ENCODE measurements at places on chromosomes 4 and X. TPM values are rescaled to one million over a fixed set of nuclear protein-coding genes. Genes with fewer than 3 reads are reported as not detected.
A peak's percentile ranks its signal among the peaks of the same experiment; 100 is the strongest.

DNA sequence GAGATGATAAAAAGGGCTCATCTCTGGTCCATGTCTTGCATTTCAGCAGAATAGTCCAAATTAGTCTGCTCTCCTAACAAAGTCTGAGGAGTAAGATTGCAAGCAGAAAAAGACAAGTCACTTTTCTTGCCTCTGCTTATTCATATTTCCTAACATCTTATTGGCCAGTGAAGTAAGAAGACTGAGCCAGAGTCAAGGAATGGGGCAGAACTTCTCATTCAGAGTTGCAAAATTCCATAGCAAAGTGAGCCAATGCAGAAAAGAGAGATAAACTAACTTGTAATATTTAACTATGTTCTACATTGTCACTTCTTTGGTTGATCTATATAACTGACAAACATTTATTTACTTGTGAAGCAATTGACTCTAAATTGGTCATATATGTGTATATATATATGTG is 2304.0 kb downstream of the ARAP2 start:
- no peaks in the 10 kb centered on the region for H3K27me3 ChIP-seq
- no peaks in the 10 kb centered on the region for H3K36me3 ChIP-seq
- H3K27ac ChIP-seq, result no peak overlapping the region
- no peaks in the 10 kb centered on the region for H3K4me1 ChIP-seq

- H3K4me1 ChIP-seq, result no peaks in the 10 kb centered on the region
- no peaks in the 10 kb centered on the region for H3K36me3 ChIP-seq
- no peak overlapping the region for H3K4me3 ChIP-seq
- no peaks in the 10 kb centered on the region for H3K27me3 ChIP-seq
- no peak overlapping the region for H3K27ac ChIP-seq
Measured at GRCh38 chr4:158356301-158356700, 146.0 kb downstream of the TMEM144 start.

- H3K4me3 ChIP-seq, result no peak overlapping the region
- DNase-seq, result no peak
- peaks cover 32% of the 10 kb centered on the region for H3K36me3 ChIP-seq
- H3K4me1 ChIP-seq, result peaks cover 86% of the 10 kb centered on the region
- H3K27me3 ChIP-seq, result no peaks in the 10 kb centered on the region
- peak overlapping the region; percentile 82 for H3K27ac ChIP-seq
Measured at GRCh38 chr4:87053802-87054767, 119.3 kb downstream of the AFF1 start.

GRCh38 chr4:104967034-104967401 is 179.7 kb upstream of the TET2 start:
- peaks cover 5% of the 10 kb centered on the region for H3K27me3 ChIP-seq
- H3K27ac ChIP-seq, result peak overlapping the region; percentile 91
- peaks cover 6% of the 10 kb centered on the region for H3K36me3 ChIP-seq
- peaks cover 17% of the 10 kb centered on the region for H3K4me1 ChIP-seq
- DNase-seq, result no peak

GRCh38 chr4:95549246-95550114 is 707 bp upstream of the UNC5C start:
- H3K4me1 ChIP-seq, result peaks cover 22% of the 10 kb centered on the region
- H3K27me3 ChIP-seq, result peaks cover 47% of the 10 kb centered on the region
- DNase-seq, result peak; percentile 21
- peak overlapping the region; percentile 81 for H3K4me3 ChIP-seq
- H3K27ac ChIP-seq, result no peak overlapping the region

DNA sequence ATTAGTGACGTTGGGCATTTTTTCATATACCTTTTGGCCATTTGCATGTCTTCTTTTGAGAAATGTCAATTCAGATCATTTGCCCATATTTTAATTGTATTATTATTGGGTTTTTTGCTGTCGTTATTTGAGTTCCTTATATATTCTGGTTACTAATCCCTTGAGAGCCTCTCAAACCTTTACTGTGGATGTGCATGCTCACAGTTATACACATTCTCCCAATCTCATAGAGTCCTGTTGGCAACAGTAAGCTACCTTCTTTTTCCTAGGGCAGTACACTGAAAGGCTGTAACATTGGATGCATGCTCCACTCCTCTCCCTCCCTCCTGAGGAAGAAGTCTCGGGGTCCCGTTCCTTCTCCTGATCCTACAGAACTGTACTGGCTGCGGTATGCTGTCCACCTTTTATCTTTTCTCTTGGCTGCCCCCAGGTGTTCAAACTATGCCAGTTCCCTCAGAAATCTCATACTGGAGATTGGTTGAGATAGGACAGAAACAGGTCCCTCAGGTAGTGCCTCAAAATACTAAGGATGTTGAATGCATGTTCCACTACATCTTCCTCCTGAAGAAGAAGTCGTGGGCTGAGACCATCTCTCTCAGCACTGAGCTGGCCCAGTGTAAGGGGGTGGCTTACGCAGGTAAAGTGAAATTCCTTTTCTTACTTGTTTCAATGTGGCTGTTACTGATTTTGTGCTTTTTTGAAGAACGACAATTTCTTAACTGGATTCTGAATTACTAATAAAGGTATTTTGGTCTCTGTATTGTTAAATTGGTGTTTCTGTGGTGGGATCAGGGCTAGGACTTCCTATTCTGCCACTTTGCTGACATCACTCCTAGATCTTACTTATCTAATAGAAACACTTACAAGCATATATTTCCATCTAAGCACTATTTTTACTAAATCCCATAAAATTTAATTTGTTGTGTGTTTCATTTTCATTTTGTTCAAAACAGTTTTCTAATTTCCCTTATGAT is 145.4 kb upstream of the HUWE1 start:
- no peaks in the 10 kb centered on the region for H3K36me3 ChIP-seq
- H3K4me3 ChIP-seq, result peak overlapping the region; percentile 35
- DNase-seq, result peak; percentile 20
- H3K27ac ChIP-seq, result peak overlapping the region; percentile 13
- H3K27me3 ChIP-seq, result no peaks in the 10 kb centered on the region
- peaks cover 20% of the 10 kb centered on the region for H3K4me1 ChIP-seq

- no peak overlapping the region for H3K27ac ChIP-seq
- H3K4me3 ChIP-seq, result no peak overlapping the region
- no peak for DNase-seq
- no peaks in the 10 kb centered on the region for H3K36me3 ChIP-seq
Measured at GRCh38 chr4:186954509-186954908, 230.9 kb upstream of the FAT1 start.

DNA sequence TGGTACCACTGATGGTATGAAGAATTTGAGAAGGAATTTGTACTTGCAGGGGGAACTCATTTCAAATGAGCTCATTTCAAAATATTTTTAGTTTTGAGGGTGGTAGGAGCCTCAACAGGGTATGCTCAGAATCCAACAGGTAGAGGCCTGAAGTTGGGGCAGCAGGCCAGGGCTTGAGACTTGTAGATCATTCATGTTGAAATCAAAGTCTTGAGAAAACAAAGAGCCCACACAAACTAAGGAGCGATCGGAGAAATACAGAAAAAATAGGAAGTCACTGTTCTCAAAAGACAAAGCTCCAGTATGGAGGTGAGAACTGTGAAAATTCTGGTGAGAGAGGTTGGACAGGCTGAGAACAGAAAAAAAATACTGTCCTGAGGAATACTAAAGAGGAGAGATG is 979 bp upstream of the SLC9A6 start:
- peak overlapping the region; percentile 92 for H3K4me3 ChIP-seq
- H3K27ac ChIP-seq, result peak overlapping the region; percentile 86
- peaks cover 47% of the 10 kb centered on the region for H3K4me1 ChIP-seq
- H3K36me3 ChIP-seq, result no peaks in the 10 kb centered on the region
- H3K27me3 ChIP-seq, result no peaks in the 10 kb centered on the region

GRCh38 chrX:68697465-68698125 is 50.1 kb downstream of the STARD8 start:
- H3K36me3 ChIP-seq, result no peaks in the 10 kb centered on the region
- no peak overlapping the region for H3K27ac ChIP-seq
- H3K27me3 ChIP-seq, result peaks cover 3% of the 10 kb centered on the region
- H3K4me1 ChIP-seq, result peaks cover 22% of the 10 kb centered on the region
- no peak overlapping the region for H3K4me3 ChIP-seq

- H3K4me1 ChIP-seq, result no peaks in the 10 kb centered on the region
- no peaks in the 10 kb centered on the region for H3K36me3 ChIP-seq
- H3K4me3 ChIP-seq, result no peak overlapping the region
- DNase-seq, result no peak
- peaks cover 7% of the 10 kb centered on the region for H3K27me3 ChIP-seq
Measured at GRCh38 chrX:39693298-39693697, 404.5 kb downstream of the BCOR start.

DNA sequence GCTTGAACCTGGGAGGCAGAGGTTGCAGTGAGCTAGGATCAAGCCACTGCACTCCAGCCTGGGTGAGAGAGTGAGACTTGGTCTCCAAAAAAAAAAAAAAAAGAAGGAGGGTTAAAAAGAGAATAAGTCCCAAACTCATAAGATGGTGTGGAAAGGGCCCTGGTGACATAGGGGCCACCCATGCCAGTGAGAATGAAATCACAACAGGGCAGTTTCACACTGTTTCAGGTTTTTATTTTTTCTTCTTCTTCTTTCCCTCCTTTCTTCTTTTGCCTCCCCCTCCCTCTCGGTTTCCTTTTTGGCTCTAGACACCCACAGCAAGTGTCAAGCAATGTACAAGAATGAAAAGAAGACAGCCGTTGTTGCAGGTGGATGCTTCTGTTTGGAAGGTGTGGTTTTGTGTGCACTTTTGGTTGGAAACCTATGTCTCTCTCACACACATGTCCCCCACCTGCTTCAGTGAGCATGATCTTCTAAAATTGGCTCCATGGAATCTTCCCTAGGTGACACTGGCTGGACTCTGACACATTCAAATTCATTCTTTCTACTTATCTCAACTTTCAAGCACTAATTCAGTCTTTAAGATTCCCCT is 14.4 kb upstream of the TLR8 start:
- H3K27me3 ChIP-seq, result peaks cover 4% of the 10 kb centered on the region
- peaks cover 45% of the 10 kb centered on the region for H3K4me1 ChIP-seq
- DNase-seq, result no peak
- H3K36me3 ChIP-seq, result no peaks in the 10 kb centered on the region

DNA sequence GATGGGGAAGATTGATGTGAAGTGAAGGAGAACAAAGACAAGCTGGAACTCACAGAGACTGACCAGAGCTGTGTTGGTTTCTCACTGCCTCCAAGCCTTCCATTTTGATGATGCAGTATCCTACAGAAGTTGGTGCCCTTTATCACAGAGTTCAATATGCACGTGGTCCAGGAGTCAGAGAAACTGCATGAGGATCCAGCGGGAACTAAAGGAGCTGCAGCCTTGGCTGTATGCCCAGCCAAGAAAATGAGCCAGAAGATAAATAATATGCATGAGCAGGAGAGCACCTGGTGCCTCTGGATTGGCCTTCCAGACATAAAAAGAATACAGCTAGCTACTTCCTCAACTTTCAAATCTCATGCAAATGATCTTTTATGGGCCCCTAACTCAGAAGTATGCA is 44.3 kb upstream of the DCLK2 start:
- no peak overlapping the region for H3K4me3 ChIP-seq
- no peaks in the 10 kb centered on the region for H3K27me3 ChIP-seq
- H3K4me1 ChIP-seq, result no peaks in the 10 kb centered on the region

GRCh38 chr4:183399616-183400015 is 44.8 kb upstream of the CDKN2AIP start:
- H3K27ac ChIP-seq, result no peak overlapping the region
- no peak overlapping the region for H3K4me3 ChIP-seq
- H3K36me3 ChIP-seq, result peaks cover 2% of the 10 kb centered on the region
- no peak for DNase-seq
- peaks cover 20% of the 10 kb centered on the region for H3K4me1 ChIP-seq

DNA sequence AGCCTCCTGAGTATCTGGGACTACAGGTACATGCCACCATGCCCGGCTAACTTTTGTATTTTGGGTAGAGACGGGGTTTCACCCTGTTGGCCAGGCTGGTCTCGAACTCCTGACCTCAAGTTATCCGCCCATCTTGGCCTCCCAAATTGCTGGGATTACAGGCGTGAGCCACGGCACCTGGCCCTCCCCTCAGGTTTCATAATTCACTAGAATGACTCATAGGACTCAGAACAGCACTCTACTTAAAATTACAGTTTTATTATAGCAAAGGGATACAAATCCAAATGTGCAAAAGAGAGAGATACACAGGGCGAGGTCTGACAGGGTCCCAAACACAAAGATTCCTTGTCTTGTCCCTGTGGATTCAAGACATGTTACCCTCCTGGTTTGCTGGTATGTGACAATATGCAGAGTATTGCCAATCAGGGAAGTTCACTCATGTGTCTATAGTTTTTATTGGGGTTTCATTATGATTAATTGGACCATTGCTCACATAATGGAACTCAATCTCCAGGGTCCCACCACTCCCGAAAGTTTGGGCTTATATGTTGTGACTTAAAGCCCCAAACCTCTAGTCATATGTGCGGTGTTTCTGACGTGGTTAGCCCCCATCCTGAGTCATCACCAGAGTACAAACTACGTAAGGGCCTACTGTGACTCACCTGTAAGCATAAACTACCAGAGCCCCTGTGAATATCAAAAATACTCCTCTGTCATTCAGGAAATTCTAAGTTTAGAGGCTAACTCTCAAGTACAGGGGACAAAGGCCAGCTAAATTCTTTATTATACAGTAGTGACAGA is 5.2 kb downstream of the YIPF6 start:
- H3K4me3 ChIP-seq, result no peak overlapping the region
- peaks cover 9% of the 10 kb centered on the region for H3K36me3 ChIP-seq
- peak; percentile 8 for DNase-seq
- peaks cover 38% of the 10 kb centered on the region for H3K4me1 ChIP-seq
- no peaks in the 10 kb centered on the region for H3K27me3 ChIP-seq

DNA sequence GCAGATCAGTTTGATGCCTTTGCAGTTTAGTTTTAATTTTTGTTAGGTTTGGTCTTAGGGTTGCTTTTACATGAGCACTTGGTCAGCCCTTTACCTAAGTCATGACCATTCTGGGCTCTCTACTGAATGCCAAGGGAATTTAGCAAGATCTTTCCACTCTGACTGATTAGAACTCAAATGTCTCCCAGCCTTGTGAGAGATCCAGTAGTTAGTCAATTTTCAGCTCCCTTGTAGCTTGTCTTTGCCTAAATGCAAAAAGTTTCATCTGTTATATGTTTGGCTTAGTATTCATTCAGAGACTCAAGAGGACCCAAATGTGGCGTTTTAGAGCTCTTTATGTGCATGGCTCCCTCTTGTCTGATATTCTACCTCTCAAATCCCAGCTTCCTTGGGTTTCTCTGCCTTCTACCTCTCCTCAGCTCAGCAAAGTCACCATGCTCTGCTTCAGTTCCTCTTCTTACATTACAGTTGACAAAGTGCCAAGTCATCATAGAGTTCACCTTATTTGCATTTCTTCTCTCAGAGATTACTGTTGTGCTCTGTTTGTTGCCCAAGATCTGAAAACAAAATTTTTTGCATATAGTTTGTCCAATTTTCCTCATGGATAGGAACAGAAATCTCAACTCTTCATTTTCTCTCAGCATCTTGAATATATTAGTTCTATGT is 17.5 kb upstream of the JAKMIP1 start:
- peaks cover 3% of the 10 kb centered on the region for H3K36me3 ChIP-seq
- H3K4me3 ChIP-seq, result no peak overlapping the region
- peaks cover 51% of the 10 kb centered on the region for H3K27me3 ChIP-seq
- no peak overlapping the region for H3K27ac ChIP-seq
- DNase-seq, result no peak

Gene ADGRG4
- not detected for total RNA-seq

Gene PPEF2
- total RNA-seq, result not detected

Gene PAK3
- not detected for total RNA-seq

Gene F11
- not detected for total RNA-seq

Gene CYSLTR1
- 13.9 TPM for total RNA-seq

Gene PSAPL1
- total RNA-seq, result not detected

Gene FGD1
- 0.21 TPM for total RNA-seq

Gene SATL1
- total RNA-seq, result not detected

Gene RTL3
- 0.07 TPM for total RNA-seq

Gene MAGED2
- 31.2 TPM for total RNA-seq
